Adrenal gland (tissue), 19 donors: ENCODE measurements at places on chromosomes 12 and 14. TPM values are rescaled to one million over a fixed set of nuclear protein-coding genes. Genes with fewer than 3 reads are reported as not detected.

KRT79 gene
- polyA plus RNA-seq: not detected

NINJ2 gene
- 2.0 TPM for polyA plus RNA-seq

VWF gene
- polyA plus RNA-seq: 10.5 TPM

TROAP gene
- 1.8 TPM for polyA plus RNA-seq

MIPOL1 gene
- polyA plus RNA-seq: 2.6 TPM

APOLD1 gene
- 6.9 TPM for polyA plus RNA-seq

OR4E2 gene
- not detected for polyA plus RNA-seq

LRRC10 gene
- polyA plus RNA-seq: not detected

KIF26A gene
- 0.49 TPM for polyA plus RNA-seq
